SW480 (cell line): ENCODE measurements at places on chromosomes 6 and 20.

GRCh38 chr6:69784595-69785377 is 12.0 kb downstream of the LMBRD1 start:
- DNase-seq: no peak

DNA sequence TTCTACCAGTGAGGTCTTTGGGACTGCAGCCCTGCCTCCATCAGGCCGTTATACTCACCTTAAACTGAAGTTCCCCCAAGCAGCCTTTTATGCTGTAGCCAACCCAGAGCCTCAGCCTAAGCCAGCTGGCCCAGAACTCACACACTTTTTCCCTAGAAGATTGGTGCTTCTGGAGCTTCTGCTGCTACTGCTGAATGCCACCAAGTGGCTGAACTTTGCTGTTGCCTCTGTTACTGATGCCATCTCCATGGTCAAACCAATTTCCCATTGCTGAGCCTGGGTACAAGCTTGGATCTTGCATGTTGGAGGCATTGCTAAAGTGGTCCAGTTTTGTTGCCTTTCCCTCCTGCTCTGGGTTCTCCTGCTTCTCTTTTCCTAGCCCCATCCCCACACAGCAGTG is 15.0 kb upstream of the TBX18 start:
- no peak for DNase-seq

DNA sequence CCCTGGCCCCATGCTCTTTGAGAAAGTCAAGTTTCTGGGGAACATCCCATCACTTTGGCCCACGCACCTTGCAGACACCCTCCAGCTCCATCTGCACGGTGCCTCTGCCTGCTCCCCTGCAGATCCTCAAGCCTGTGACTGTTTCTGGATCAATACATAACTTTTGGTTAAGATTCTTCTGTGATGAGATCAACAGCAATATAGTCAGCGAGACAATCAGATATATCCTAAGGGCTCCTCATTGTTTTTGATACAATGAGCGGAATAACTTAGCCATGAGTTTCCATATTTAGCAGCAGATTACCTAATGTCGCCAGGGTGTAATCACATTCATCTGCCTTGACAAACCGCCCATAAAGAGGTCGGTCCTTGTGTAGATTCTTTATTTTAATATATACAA is 109.3 kb upstream of the MTHFD1L start:
- no peak for DNase-seq

DNA sequence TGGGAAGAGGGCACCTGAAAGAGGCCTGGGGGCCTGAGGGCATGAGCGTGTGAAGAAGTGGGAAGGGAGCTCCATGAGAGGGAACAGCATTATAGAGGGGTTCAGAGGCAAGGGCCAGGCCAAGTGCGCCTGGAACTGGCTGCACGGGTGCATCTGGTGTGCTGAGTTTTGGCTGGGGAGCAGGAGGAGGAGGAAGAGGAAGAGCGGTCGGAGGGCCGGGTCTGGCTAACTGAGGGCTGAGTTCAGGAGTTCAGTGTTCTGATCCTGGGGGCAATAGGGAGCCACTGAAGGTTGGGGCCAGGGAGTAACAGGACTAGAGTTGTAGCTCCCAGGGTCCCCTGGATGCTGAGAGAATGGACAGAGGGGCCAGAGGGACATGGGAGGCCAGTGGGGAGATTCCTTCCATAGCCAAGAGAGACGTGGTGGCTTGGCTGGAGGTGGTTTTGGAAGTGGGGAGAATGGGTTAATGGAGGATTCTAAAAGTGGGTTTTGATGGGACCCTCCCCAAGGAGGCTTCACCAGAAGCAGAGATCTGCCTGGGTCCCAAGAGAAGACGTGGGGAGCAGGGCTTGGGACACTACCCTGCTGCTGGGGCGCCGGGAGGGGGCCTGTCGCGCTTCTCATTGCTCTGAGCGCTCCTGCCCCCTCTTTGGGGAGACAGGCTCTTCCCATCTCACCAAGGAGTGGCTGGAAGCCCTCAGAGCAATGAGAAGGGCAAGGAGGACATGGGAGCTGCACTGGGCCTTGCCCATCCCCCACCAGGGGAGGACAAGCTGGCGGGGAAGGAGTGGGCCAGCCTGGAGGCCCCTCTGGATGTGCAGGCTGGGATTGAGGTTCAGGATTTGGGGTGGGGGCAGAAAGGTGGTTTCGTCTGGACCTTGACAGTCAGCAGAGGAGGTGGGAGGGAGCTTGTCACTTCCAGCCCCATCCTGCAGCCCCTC is 28.7 kb downstream of the ZBP1 start:
- no peak for DNase-seq

GRCh38 chr6:168563656-168564055 is 122.7 kb downstream of the SMOC2 start:
- DNase-seq: no peak

- no peak for DNase-seq
These were observed 14.4 kb downstream of the PPP1R3G start for GRCh38 chr6:5099537-5099936.

- no peak for DNase-seq
These were observed 10.3 kb upstream of the C6orf58 start for GRCh38 chr6:127566651-127567050.

- DNase-seq: no peak
These were observed 124.0 kb downstream of the EDN1 start for GRCh38 chr6:12414096-12414675.

- DNase-seq: no peak
These were observed 40.8 kb downstream of the OR2J2 start for GRCh38 chr6:29211488-29211887.

DNA sequence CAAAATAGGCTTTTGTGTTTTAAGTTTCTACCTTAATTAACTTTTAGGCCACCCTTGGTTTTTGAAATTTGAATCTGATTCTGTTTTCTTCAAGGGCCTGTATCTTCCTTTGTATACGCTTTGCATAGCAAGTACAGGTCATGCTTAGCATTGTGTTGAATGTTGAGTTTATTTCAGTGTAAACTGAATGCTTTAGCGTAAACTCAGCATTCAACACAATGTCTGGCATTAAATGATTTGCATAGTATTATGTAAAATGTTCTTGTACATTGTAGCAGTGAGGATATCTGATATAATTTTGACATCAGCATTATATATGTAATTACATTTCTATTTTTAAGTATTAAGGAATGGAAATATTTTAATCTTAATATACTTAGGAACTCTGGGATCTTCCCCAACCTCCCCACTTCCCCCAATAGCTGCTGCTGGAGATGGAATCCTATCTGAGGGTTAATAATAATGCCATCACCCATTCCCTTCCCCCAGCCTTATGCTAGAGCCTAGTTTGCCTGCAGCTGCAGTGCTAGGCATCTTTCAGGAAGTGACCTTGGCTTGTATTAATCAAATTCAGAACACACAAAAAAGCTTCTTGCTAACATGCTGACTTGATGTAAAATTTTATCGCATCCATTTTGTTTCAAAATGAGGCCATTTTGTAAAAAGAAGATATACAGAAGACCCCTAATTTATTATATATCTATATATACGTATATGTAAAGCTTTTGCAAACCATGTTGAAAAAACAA is 73.1 kb downstream of the NCOA3 start:
- peak; percentile 62 for DNase-seq

GRCh38 chr6:106147476-106147875 is 61.3 kb downstream of the PRDM1 start:
- DNase-seq: no peak

- DNase-seq: no peak
These were observed 253.6 kb upstream of the PRND start for GRCh38 chr20:4468114-4468513.

GRCh38 chr20:53017206-53017605 is 45.0 kb downstream of the TSHZ2 start:
- DNase-seq: no peak

DNA sequence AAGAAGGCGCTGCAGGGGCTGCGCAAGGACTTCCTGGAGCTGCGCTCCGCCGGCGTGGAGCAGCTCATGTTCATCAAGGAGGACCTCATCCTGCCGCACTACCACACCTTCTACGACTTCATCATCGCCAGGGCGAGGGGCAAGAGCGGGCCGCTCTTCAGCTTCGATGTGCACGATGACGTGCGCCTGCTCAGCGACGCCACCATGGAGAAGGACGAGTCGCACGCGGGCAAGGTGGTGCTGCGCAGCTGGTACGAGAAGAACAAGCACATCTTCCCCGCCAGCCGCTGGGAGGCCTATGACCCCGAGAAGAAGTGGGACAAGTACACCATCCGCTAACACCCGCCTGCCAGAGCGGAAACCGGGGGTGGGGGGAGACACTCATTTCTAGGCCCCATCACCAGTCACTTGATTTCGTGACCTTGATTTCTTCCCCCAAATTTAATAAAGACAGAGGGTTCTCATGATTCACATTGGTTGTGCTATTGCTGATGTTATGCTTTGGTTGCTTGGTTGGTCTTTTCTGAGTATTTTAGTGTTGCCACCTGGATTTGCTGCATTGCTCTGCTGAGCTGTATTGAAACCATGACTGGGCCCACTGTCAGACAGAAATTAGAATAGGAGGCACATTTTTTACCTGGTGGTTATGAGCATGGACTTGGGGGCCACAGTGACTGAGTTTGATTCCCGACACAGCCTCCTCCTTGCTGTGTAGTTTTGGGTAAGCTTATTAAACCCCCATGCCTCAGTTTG is 1.5 kb downstream of the FAM50B start:
- DNase-seq: no peak

DNA sequence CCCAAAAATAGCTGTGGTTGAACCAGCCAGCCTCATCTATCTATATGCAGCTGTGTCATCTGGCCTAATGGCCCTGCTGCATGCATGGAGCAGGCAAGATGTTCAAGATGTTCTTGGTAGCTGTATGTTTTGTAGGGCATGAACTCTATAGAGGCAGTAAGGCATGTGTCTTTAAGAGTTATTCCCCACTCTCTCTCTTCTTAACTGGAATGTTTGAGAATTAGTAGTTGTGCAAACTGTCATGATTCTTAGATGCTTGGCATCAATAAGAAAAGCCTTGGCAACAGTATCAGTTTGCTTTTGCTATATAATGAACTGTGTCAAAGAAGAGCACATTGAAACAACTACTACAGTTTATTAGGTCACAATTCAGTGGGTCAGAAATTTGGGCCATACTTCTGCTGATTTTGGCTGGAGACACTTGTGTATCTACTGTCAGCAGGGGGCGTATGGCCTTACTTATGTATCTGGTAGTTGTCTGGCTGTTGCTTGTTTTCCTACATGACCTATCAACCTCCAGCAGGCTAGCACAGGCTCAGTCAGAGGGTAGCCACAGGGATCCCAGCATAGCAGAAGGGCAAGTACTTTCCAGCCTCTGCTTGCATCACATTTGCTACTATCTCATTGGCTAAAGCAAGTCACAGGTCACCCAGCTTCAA is 56.1 kb upstream of the LAMP5 start:
- no peak for DNase-seq

DNA sequence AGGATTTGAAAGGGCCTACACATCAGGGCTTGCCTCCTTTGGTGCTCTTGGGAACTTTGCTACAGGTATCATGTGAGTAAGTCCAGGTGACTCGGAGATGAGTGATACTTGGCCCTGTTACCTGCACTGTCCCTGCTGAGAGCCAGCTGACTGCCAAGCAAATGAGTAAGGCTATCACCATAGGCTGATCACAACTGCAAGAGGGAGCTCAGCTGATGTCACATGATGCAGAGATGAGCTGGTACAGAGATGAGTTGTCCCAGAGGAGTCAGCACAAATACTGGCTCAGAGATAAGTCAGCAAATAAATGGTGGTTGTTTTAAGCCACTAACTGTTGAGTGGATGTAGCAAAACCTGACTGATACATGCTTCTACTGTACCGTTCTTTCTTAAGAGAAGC is 41.4 kb downstream of the LAMP5 start:
- no peak for DNase-seq

DNA sequence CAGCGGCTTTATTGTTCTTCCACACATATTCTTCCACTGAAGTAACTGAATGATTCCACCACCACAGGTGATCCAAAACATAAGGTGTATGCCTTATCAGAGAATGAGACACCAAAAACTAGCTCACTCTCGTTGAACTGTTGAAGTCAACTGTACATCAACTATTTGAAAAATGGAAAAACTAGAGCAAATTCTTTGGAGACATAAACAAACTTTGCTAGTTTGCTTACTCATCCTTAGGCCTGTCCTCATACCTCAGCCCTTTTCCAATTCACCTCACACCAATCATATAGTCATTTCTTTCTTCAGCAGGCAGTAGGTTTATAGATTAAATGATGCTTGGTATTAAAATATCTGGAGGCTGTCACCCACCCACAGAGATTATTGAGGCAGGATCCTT is 77.1 kb upstream of the RNF217 start:
- DNase-seq: no peak

DNA sequence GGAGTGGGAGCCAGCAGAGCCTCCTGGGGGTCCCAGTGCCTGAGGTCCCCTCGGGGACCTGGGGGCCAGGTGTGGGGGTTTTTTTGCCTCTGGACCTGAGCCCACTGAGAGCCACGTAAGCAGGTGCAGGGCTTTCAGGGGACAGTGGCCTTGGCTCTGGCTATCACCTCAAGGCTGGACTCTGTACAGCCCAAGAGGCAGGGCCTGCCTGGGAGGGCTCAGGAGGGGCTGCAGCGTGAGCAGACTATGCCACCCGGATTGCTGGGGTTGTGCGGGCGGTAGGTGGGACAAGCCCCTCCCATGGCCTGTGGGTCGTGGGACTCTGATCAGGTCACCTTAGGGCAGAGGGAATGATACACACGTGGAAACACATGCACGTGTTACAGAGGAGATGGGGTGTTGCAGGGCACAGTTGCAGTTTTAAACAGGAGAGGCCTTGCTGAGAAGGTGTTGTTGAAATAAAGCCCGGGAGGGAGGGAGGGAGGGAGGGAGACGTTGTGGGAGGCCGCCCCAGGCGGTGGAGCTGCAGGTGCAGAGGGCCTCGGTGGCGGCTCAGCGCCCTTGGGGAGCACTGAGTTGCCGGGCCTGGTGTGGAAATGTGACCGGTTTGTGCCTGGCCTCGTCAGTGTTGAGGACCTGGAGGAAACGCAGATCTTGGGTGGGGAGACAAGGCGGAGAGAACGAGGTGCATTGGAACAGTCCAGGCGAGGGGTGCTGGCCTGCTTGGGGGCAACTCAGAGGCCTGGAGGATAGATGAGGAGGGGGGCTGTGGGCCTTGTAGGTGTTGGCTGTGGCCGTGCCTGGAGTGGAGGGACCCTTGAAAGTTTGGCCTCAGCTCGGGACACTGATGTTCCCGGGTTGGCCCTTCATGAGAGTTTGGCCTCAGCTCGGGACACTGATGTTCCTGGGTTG is 2.3 kb downstream of the TCEA2 start:
- DNase-seq: no peak

GRCh38 chr6:136749359-136749997 is 42.8 kb downstream of the MAP3K5 start:
- DNase-seq: peak; percentile 2

- DNase-seq: no peak
These were observed 7.6 kb downstream of the MAPK14 start for GRCh38 chr6:36035225-36035624.

DNA sequence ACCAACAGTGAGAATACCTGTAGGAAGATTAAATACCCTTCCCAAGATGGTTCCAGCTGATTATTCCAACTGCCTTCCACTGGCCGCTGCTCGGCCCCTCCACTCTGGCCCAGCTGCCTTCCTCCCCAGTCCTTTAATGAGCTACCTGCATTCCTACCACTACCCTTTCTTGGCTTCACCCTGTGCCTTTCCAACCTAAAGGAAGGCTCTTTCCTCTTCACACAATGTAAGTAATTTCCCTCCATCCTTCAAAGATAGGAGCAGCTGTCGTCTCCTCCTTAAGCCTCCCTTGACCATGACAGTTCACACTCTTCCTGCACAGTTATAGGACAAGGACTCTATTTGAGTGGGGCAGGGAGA is 16.2 kb upstream of the SNX9 start:
- DNase-seq: no peak
